D721Med (cell line): ENCODE measurements at places on chromosomes 4 and X.

GRCh38 chr4:10809905-10810304 is 125.3 kb upstream of the CLNK start:
- DNase-seq = no peak

DNA sequence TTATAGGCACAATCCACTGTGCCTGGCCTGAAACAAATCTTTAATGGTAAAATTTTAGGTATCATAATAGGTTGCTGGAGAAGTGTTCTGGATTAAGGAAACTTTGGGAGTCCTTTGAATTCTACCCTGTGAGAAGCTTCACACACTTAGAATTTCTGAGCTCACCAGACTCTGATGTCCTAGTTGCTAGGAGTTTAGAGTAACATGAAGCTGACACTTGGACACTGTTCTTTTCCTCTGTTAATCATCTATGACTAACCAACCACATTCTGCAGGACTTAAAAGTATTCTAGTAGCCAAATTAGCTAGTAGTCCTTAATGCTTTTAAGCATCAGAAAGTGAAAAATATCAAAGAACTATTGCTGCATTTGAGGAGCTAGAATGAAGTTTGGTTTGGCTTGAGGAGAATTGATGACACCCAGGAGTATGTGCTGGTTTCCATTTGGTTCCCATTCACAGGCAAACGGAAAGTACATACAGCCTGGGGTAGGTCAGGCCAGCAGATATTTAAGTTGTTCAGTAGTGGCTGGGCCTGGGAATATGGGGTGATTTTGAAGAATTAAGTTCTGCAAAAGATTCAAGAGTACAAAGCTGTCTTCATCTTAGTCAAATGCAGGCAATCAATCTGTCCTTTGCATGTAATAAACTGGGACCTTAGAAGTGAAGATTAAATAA is 38.8 kb upstream of the IGFBP7 start:
- no peak for DNase-seq

GRCh38 chr4:20119141-20119540 is 132.6 kb upstream of the SLIT2 start:
- no peak for DNase-seq

DNA sequence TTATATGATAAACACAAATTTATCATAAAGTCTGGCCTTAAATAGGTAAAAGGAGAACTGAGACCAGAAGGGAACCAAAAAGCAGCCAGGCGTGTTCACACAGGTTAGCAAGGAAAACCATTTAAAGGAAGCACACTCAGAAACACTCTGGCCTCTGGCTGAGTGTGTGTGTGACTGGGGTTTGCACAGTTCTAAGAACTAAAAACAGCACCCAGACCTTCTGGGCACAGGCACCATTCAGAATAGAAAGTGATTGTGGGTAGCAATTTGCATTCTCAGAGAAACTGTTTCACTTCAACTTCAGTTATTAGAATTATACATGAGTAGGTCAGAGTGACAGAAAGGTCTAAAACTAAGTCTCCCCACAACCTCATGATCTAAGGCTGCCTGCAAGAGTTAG is 10.0 kb downstream of the GPR82 start:
- DNase-seq = no peak
